Stimulated activated CD4-positive, alpha-beta T cell treated with anti-CD3 and anti-CD28 coated beads, Interleukin-1b, Interleukin-23, amount 100 ng/mL, for 48 hours (primary cell): ENCODE measurements at places on chromosomes 6 and 20.

- no peak for DNase-seq
Observed at GRCh38 chr20:53550280-53551187, 43.1 kb downstream of the ZNF217 start.

DNA sequence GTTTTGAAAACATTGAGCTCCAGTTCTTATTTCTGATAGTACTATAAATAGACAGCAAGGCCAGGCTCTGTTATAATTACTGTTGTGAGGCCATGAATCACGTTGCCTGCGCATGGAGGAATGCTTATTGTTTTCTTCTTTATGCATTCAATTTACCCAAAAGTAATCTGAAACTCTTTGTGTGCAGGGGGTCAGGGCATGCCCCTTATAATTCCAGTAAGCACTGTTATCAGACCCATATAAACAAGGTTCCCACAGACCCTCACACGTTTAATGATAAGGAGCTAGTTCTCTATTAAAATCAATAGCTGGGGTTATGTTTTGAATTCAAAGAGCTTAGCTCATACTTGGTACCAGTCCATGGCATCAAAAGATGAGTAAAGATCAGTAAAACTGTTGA, 174.8 kb upstream of the ARG1 start:
- no peak for DNase-seq

- no peak for DNase-seq
Observed at GRCh38 chr20:24166123-24166381, 177.5 kb upstream of the GGTLC1 start.

GRCh38 chr20:50249447-50250388, 59.1 kb downstream of the CEBPB start:
- DNase-seq, result no peak

DNA sequence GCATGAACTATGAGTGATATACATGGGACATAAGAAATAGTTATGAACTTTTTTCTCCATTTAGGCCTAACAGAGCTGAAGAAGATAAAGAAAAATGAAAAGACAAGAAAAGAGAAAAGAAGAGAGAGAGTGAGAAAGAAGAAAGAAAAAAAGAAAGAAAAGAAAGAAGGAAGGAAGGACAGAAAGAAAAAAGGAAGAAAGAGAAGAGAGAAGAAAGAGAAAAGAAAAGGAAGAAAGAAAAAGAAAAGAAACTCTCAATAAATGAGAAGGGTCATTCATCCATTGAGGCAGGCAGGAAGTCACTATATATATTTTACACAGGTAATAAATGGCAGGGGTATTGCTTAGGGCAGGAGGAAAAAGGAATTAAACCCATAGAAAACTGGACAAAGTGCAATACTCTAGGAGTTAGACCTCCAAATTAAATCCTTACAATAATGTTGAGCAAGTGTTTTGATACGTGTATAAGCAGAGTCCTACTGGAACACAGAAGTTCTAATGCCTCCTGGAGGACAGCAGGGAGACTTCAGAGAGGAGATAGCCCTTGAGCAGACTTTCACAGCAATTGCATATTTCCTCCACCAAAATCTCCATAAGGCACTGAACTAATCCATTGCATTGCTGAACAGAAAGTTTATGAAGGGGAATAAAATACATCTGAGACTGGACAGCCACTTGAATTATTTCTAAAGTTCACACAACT, 86.4 kb upstream of the TENT5A start:
- DNase-seq, result no peak

- no peak for DNase-seq
Observed at GRCh38 chr20:51106011-51106410, 83.1 kb upstream of the KCNG1 start.

- no peak for DNase-seq
Observed at GRCh38 chr6:110366975-110367374, 8.8 kb upstream of the METTL24 start.

DNA sequence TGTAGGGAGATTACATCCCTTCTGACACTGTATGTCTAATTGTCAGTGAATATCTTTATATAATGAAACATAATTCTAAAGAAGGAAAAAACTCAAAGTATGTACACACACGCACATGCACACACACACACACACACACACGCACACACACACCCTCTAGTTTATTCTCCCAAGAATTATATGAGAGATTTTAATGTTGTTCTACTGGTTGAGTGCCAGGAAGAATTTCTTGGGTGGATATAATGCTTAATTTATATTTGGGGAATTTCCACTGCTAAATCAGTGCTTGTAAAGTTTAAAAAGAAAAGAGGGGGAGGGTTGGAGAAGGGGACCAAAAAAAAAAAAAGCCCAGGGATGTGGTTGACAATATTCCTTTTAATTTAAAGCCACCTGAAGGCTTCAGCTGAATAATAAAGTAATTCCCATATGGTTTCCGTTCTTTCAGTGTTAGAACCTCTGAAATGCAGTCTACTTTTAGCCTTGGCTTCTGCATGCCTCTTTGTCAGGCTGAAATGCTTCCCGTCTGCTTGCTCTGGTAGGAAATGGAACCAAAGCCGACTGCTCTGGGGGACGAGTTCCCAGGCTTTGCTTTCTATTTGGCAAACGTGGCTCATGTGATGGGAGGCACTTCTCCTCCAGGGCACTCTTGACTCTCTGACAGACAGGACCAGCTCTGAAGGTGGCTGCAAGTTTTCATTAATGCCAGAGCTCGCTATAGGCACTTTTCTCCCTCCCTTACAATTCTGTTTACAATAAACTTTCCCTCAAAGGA, 225.4 kb downstream of the PRL start:
- DNase-seq, result no peak

DNA sequence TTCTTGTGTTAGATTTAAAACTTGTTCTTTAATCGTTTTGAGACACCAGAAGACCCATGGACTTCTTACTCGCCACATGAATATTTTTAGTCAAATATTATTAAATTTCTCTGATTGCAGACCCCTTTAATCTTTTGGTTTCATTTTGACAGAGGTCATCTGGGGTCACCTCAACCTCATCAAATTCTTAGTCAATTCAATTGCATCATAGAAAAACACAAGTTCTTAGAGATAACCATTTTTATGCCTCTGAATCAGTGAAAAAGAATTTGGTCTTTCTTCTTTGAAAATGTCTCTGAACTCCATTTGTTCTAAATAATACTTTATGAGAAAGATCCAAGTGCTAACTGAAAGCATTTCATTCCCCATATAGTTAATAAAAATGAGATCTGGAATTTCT, 55.2 kb upstream of the CBLN4 start:
- DNase-seq, result no peak
